Left cardiac atrium (tissue), 4 donors: ENCODE measurements at places on chromosomes 3 and 15.

DNA sequence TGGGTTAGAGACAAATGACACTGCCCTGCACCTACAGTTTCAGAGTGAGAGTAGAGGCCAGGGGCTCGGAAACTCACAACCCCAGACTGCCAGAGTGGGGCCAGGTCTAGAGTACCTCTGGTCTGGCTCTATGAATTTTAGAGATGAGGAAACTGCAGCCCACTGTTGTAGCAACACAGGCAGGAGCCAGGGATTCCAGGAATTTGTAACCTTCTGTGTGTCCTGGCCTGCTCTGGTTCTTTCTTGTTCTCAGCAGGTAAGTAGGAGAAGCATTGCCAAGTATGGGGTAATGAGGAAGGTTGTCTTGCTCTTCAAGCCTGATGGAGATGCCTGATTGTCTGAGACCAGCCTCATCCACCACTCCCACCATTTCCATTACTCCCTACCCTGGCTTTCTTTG lies 221.8 kb downstream of the UACA start:
- DNase-seq: no peak

GRCh38 chr3:14096742-14097141 lies 27.9 kb downstream of the CHCHD4 start:
- no peak for DNase-seq

DNA sequence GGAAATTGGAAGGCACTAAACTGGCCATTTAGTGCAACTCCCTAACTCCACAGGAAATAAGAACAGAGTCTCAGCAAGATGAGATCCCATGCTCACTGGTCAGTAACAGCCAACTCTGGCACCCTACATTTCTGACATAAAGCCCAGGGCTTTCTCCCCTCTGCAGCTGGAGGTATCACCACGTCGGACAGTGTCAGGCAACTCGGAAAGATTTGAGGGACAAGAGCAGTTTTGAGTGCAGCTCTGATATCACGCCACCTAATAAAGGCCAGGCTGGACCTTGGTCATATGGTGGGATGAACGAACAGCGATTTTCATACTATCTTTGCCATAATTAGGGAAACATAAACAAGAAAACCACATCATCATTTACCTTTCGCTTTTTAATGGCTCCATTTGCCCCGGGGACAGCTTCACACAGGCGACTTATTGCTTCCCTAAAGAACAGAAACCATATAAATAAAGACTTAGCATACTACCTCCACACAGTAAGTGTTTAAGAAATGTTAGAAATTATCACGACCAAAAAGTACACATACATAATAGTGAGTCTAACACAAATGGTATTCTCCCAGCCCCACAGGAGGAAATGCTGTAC lies 12.5 kb downstream of the EID1 start:
- DNase-seq: no peak

GRCh38 chr3:107377151-107377550 lies at the start of gene CCDC54:
CCDC54 (plus strand) TSS chr3:107377439; CDS start chr3:107377588, 149 bp downstream.
- DNase-seq: no peak

- peak; percentile 50 for DNase-seq
Observed at GRCh38 chr3:120418866-120419490, 31.8 kb downstream of the FSTL1 start.
